Fibroblast of the aortic adventitia (primary cell): ENCODE measurements at places on chromosomes 11 and 22. TPM values are rescaled to one million over a fixed set of nuclear protein-coding genes. Genes with fewer than 3 reads are reported as not detected.

The MLC1 gene
- total RNA-seq = 0.09 TPM in 1 of 2 replicates, not detected in the other

The THAP12 gene
- 55.5 and 60.1 TPM in 2 replicates for total RNA-seq

The OR8D1 gene
- total RNA-seq = not detected in 2 replicates

The OR5A2 gene
- under 0.01 TPM in 1 of 2 replicates, not detected in the other for total RNA-seq

The NDUFC2 gene
- total RNA-seq = 91.9 and 103 TPM in 2 replicates

The SEPTIN5 gene
- 18.4 and 62.3 TPM in 2 replicates for total RNA-seq

The PDGFD gene
- 32.4 and 37.4 TPM in 2 replicates for total RNA-seq

The SLC15A3 gene
- 6.8 and 18.2 TPM in 2 replicates for total RNA-seq

The CCDC89 gene
- total RNA-seq = 4.2 and 7.9 TPM in 2 replicates

The SDF2L1 gene
- 10.6 and 18.3 TPM in 2 replicates for total RNA-seq

The OVCH2 gene
- total RNA-seq = not detected in 2 replicates

The MFRP gene
- total RNA-seq = 0.08 TPM in 1 of 2 replicates, not detected in the other

The RGL4 gene
- total RNA-seq = not detected in 2 replicates

The CDK2AP2 gene
- total RNA-seq = 8.7 and 22.1 TPM in 2 replicates

The CACNA1I gene
- under 0.01 and 0.08 TPM in 2 replicates for total RNA-seq

The SIK3 gene
- total RNA-seq = 12.8 and 18.4 TPM in 2 replicates

The NAT10 gene
- 27.3 and 29.3 TPM in 2 replicates for total RNA-seq

The GUCY1A2 gene
- 1.1 and 1.6 TPM in 2 replicates for total RNA-seq

The ACER3 gene
- 5.3 and 15.3 TPM in 2 replicates for total RNA-seq

The GGTLC2 gene
- not detected in 2 replicates for total RNA-seq

The FIBIN gene
- 15.5 and 22.6 TPM in 2 replicates for total RNA-seq

The MRGPRX3 gene
- total RNA-seq = not detected in 2 replicates

The GRK3 gene
- total RNA-seq = 1.3 and 1.6 TPM in 2 replicates
